ENCODE measurements at places on chromosomes 2 and 18. TPM values are rescaled to one million over a fixed set of nuclear protein-coding genes. Genes with fewer than 3 reads are reported as not detected.

DNA sequence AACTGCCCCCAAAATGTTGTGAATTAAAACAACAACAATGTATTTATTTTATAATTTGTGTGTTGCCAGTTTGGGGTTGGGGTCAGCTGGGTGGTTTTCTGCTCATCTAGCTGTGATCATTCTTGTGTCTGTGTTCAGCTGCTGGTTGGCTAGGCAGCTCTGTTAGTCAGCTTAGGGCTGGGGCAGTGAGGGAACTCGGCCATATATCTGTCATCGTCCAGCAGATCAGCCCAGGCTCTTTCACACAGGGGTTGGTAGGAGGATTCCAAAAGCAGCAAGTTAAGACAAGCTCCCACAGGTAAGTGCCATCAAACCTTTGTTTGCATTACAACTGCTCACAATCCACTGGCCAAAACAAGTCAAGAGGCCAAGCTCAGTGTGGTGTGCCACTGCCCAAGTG, 121.5 kb downstream of the LPIN1 start:
- no peak for DNase-seq
- peaks cover 9% of the 10 kb centered on the region for H3K4me1 ChIP-seq
- no peaks in the 10 kb centered on the region for H3K36me3 ChIP-seq
- no peak overlapping the region for H3K4me3 ChIP-seq
- H3K27me3 ChIP-seq, result peaks cover 22% of the 10 kb centered on the region

DNA sequence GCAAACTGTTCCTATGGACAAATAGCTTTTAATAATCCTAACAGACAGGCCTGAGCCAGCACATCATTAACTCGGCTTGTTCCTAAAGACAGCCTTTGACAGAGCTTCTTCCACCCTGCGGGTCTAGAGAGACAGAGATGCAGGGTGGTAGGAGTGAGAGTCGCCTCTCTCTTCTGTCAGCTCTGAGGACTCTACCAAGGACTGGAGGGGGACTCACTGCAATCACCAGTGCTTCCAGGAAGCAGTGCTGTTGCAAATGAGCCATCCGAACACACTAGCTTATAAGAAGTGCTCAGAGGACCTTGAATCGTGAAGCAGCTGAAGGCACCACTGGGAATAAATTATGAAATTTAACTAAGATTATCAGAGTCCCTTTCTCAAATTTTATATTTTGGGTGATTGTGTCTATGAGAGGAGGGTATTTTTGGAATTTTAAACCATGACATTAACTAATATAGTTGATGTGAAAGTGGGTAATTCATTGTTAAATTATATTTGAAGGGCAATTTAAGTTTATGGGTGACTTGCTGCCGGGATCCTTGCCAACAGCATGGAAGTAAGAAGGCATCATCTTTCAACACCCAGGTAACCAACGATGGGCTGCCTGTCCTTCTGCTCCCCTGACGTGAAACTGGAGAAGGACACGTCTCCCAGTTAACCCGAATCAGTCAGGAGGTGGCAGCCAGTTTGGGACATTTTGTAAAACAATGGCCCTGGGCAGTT, 43.6 kb upstream of the PXDN start:
- DNase-seq, result no peak
- H3K36me3 ChIP-seq, result no peaks in the 10 kb centered on the region
- H3K27ac ChIP-seq, result no peak overlapping the region
- H3K4me3 ChIP-seq, result no peak overlapping the region

DNA sequence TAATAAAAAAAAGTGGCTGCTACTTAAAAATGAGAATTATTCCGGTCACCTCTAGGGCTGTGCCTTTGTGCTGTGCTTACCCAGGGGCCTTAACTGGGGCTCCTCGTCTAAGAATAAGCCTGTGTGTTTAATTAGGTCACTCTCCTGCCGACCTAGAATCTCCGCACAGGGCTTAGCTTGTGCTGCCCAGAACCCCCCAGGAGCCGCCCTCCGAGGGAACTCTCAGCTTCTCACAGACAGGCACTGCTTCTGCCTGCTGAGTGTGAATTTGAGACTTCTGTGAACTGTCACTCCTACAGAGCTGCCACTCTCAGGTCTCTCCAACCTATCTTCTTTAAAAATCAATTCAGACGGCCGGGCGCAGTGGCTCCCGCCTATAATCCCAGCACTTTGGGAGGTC, 11.9 kb upstream of the NT5DC4 start:
- H3K27me3 ChIP-seq, result peaks cover 7% of the 10 kb centered on the region
- DNase-seq, result no peak
- H3K36me3 ChIP-seq, result peaks cover 9% of the 10 kb centered on the region
- no peak overlapping the region for H3K4me3 ChIP-seq

- no peak for DNase-seq
- H3K27me3 ChIP-seq, result peaks cover 15% of the 10 kb centered on the region
- H3K36me3 ChIP-seq, result peaks cover 2% of the 10 kb centered on the region
- no peak overlapping the region for H3K4me3 ChIP-seq
- H3K27ac ChIP-seq, result no peak overlapping the region
These were observed 24.7 kb upstream of the FAM124B start for GRCh38 chr2:224426656-224427055.

DNA sequence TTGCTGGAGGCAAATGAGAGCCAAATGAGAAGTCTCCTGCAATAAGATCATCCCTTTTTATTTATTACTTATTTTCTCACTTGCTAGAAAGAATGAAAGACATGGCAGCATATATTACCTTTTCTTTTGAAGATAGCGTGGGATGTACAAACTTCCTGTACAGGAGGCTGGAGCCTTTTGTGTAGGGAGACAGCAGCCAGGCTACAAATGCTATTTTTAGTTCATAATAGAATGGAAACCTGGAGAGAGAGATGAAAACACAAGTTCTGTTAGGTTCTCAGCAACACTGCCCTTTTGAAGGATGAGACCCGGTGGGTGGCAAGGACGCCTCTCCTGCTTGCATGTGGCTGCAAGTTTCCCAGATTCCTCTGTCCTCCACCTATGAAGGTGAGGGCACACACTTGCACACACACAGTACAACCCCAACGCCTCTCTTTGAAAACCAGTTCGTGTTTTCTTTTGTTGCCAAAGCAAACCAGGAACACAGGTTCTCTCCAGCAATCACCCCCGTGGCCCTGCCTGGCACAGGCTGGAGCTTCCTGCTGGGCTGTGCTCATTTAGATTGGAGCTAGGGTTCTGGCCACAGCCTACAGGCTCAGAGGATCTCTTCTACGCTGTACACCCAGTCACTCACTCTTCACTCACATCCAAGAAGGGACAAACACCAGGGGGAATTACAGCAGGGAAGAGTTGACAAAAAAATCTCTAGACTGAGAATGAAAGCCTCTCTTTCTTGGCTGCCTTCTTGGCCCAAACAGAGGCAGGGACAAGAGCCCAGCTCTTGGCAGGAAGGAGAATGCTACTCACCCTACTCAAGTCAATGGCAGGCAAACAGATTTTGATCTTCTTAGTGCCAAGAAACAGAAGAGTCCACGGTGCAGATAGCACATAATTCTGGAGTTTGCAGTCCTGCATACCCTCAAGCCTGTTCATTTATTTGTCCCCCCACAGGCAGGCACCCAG, 55.6 kb downstream of the MRPL35 start:
- no peak overlapping the region for H3K27ac ChIP-seq
- DNase-seq, result no peak
- H3K27me3 ChIP-seq, result peaks cover 5% of the 10 kb centered on the region
- H3K36me3 ChIP-seq, result no peaks in the 10 kb centered on the region
- H3K4me1 ChIP-seq, result no peaks in the 10 kb centered on the region

GRCh38 chr18:48785091-48785614, 165.6 kb downstream of the SMAD7 start:
- no peaks in the 10 kb centered on the region for H3K27me3 ChIP-seq
- H3K4me3 ChIP-seq, result no peak overlapping the region
- peaks cover 22% of the 10 kb centered on the region for H3K4me1 ChIP-seq
- DNase-seq, result no peak

GRCh38 chr2:232512602-232513001, 7.6 kb upstream of the PRSS56 start:
- DNase-seq, result no peak
- no peaks in the 10 kb centered on the region for H3K4me1 ChIP-seq
- peaks cover 18% of the 10 kb centered on the region for H3K27me3 ChIP-seq
- H3K27ac ChIP-seq, result no peak overlapping the region
- no peaks in the 10 kb centered on the region for H3K36me3 ChIP-seq

DNA sequence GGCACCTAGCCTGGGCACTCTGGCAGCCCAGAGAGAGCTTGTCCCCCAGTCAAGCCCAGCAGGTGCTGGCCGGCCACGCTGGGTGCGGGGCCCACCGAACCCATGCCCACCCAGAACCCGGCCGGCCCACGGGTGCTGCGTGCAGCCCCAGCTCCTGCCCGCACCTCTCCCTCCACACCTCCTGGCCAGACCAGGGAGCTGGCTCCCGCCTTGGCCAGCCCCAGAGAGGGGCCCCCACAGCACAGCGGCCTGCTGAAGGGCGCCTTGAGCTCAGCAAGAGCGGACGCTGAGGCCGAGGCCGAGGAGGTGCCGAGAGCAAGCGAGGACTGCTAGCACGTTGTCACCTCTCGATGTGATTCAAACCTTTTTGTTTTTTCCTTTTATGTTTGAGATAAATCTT, 407.0 kb upstream of the KCNJ3 start:
- H3K4me3 ChIP-seq, result no peak overlapping the region
- H3K27ac ChIP-seq, result no peak overlapping the region

GRCh38 chr2:162058973-162059668, 14.9 kb downstream of the DPP4 start:
- peak overlapping the region; percentile 75 for H3K4me3 ChIP-seq
- H3K27ac ChIP-seq, result peak overlapping the region; percentile 96
- peak; percentile 25 for DNase-seq
- no peaks in the 10 kb centered on the region for H3K27me3 ChIP-seq

DNA sequence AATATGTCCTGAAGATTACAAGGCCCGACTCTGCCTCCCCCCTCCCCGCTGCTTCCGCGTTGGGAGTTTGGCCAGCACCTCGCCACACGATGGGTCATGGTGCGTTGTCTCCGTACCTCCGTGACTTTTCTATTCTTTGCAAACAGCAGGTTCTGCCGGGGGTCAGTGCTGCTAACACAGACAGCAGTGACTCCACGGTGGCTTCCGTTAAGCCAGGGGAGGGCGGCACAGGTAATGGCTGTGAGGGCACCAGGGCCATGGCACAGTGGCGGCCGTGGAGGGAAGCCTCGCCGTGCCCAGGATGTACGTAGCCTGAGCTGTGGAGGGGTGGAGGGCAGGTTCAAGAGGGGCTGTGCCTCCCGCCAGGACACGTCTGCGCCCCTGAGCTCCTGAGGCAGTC, 115.5 kb downstream of the NFATC1 start:
- no peak overlapping the region for H3K27ac ChIP-seq
- H3K36me3 ChIP-seq, result peaks cover 27% of the 10 kb centered on the region
- no peaks in the 10 kb centered on the region for H3K27me3 ChIP-seq
- H3K4me1 ChIP-seq, result peaks cover 33% of the 10 kb centered on the region
- DNase-seq, result no peak

- peaks cover 5% of the 10 kb centered on the region for H3K27me3 ChIP-seq
- no peak overlapping the region for H3K27ac ChIP-seq
- no peak for DNase-seq
- no peaks in the 10 kb centered on the region for H3K4me1 ChIP-seq
- no peaks in the 10 kb centered on the region for H3K36me3 ChIP-seq
- no peak overlapping the region for H3K4me3 ChIP-seq
These were observed 72.1 kb downstream of the TTC32 start for GRCh38 chr2:19829672-19830071.

GRCh38 chr2:239309398-239310245, 91.2 kb downstream of the HDAC4 start:
- peaks cover 4% of the 10 kb centered on the region for H3K4me1 ChIP-seq
- no peak for DNase-seq
- no peak overlapping the region for H3K4me3 ChIP-seq
- peaks cover 3% of the 10 kb centered on the region for H3K36me3 ChIP-seq
- no peak overlapping the region for H3K27ac ChIP-seq
- H3K27me3 ChIP-seq, result no peaks in the 10 kb centered on the region

DNA sequence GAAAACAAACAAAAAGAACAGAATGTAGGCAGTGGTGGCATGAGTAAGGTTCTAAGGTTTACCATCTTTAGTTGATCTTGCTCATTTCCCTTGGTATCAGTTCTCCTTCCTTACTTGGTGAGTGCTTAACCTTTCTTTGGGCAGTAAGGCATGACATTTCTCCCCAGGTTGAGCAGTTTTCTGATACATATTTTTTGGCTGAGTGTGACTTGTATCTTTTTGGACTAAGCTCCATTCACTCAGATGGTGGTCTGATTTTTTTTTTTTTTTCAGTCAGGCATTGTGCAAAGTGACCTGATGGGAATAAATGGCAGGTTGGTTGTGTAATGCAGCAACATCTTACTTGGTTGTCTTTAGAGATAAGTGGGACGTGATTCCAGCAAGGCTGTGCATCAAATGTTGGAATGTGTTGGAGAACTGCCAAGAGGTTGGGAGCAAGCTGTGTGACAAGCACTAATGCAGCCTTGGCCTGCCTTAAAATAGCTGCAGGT, 15.1 kb downstream of the SPTBN1 start:
- H3K36me3 ChIP-seq, result no peaks in the 10 kb centered on the region
- H3K4me3 ChIP-seq, result no peak overlapping the region
- DNase-seq, result no peak
- H3K27ac ChIP-seq, result no peak overlapping the region
- peaks cover 9% of the 10 kb centered on the region for H3K27me3 ChIP-seq
- H3K4me1 ChIP-seq, result no peaks in the 10 kb centered on the region

GRCh38 chr18:11054497-11054896, 94.9 kb downstream of the PIEZO2 start:
- H3K27ac ChIP-seq, result no peak overlapping the region
- H3K27me3 ChIP-seq, result peaks cover 2% of the 10 kb centered on the region
- no peak overlapping the region for H3K4me3 ChIP-seq
- H3K4me1 ChIP-seq, result no peaks in the 10 kb centered on the region

GRCh38 chr2:201500534-201500933, 49.0 kb downstream of the STRADB start:
- DNase-seq, result no peak
- H3K4me1 ChIP-seq, result no peaks in the 10 kb centered on the region
- H3K4me3 ChIP-seq, result no peak overlapping the region
- H3K27me3 ChIP-seq, result no peaks in the 10 kb centered on the region
- H3K36me3 ChIP-seq, result no peaks in the 10 kb centered on the region

DNA sequence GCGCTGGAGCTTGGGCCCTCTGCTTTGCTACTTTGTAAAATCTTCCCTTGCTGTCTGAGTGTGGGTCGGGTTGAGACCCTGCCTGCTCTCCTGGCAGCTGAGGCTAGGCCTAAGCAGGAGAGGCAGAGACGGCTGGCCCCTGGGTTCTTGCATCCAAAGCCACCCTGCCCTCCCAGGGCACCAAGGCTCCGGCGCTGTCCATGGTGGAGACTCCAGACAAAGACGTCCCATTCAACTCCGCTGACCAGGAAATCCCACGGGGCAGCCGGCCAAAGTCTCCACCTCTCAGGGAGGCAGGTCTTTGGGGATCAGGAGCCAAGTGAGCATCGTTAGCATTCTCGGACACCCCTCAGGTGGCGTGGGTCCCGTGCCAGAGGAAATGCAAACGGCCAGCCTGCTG, 2.6 kb upstream of the PRLH start:
- no peak for DNase-seq
- no peaks in the 10 kb centered on the region for H3K36me3 ChIP-seq
- no peaks in the 10 kb centered on the region for H3K4me1 ChIP-seq
- H3K4me3 ChIP-seq, result no peak overlapping the region
- no peak overlapping the region for H3K27ac ChIP-seq
- peaks cover 5% of the 10 kb centered on the region for H3K27me3 ChIP-seq

Gene ALKAL2
- 0.18 TPM for total RNA-seq

Gene FTCDNL1
- total RNA-seq, result 2.1 TPM

Gene PARD3B
- 0.26 TPM for total RNA-seq

Gene KLHL30
- total RNA-seq, result not detected

Gene ALLC
- not detected for total RNA-seq

Gene DSG4
- not detected for total RNA-seq

Gene UGT1A10
- total RNA-seq, result not detected
